ENCODE measurements at places on chromosomes 5 and 9.

GRCh38 chr9:115164511-115164974, 46.6 kb upstream of the TNC start:
- no peak for DNase-seq

GRCh38 chr9:1913631-1914330, 101.4 kb upstream of the SMARCA2 start:
- no peak for DNase-seq

DNA sequence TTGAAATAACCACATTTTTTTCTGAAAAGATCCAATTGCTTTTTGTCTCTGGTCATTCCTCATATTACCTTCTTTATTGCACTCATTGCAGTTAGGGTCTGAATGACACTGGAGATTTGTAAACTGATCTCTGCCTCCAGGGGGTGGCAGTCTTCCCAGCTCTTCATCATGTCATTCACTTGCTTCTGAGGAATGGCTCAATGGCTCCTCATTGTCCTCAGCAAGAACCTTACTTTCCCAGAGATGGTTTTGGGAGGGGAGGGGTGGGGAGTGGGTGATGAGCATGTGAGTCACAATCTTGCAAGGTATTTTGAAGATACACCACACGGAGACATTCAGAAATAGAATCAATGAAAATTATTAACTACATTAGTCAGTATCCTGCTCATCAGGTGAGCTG, 159.8 kb upstream of the GAS1 start:
- DNase-seq = no peak

DNA sequence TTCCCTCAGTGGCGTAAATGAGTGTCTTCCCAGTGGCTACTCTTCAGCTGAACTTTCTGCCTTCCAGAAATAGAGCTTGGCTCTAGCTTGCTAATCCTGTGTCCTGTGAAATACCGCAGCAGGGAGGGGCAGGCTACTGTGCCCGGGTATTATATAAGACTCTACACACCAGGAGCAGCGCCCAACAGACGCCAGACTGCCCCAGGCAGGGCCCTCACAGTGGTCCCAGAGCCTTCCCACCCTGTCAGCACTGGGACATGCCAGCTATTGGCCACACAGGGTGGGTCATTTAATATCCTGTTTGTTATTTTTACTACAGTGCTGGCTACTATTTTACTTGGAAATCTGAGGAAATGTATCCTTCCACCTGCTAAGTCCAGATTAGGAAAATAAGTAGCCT, 121.0 kb downstream of the FEM1C start:
- no peak for DNase-seq

GRCh38 chr9:127972236-127972871, 8.4 kb downstream of the EEIG1 start:
- no peak for DNase-seq

GRCh38 chr5:172173564-172174153, 14.4 kb downstream of the STK10 start:
- DNase-seq = no peak

DNA sequence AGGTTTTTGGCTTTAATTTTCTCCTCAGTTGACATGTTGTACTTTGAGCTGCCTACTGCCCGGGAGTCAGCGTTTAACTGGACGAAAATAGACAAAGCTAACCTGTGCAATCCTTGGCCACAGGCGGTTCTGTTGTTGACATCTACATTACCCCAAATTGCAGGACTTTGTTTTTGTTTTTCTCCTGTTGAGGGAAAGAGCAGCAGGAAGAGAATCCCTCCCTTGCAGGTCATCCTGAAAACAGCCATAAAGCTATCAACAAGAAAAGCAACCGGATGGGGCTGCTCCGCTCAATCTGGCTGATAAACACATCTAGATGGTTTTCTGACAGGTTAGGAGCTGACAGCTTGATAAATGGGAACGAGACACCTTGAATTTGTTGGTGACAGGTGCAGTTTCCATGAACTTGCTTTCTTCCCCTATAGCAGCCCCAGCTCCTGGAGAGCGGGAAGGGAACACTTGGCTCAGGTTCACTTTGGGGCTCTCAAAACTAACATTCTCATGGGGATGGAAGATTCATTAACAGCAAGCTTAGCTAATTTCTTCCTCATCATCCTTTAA, 331.5 kb downstream of the SLIT3 start:
- no peak for DNase-seq

DNA sequence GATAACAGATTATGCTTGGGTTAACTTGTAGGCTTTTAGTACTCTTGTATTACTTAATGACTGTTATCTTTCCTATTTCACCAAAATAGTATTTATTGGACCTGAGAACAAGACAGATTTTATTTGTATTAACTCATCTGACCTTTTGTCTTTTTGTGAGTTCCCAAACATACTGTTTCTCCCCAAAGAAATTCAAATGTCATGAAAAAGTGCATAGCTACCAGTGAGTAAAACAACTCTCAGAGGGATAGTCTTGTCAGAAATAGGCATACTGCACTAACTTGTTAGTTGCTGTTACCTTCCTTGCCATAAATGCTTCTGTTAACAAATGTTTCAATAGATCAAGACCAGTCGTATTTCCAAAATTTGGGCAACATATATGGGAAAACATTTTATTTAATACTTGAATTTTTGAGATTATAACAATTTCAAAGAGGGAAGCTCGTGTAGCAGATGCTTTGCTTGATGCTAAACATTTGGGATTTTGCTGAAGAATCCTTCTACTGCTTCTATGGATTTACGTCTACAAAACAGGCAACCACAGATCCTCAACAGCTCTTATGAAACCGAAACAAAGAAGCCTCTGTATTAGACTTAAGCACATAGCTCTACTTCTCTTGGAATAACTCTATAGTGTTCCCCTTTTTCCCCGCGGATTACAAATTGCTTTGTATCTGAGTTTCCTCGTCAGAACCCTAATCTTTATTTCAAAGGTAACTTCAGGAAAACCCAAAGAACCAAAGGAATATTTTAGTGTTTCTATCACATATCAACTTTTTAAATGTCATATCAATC, 248.8 kb downstream of the MCTP1 start:
- no peak for DNase-seq

DNA sequence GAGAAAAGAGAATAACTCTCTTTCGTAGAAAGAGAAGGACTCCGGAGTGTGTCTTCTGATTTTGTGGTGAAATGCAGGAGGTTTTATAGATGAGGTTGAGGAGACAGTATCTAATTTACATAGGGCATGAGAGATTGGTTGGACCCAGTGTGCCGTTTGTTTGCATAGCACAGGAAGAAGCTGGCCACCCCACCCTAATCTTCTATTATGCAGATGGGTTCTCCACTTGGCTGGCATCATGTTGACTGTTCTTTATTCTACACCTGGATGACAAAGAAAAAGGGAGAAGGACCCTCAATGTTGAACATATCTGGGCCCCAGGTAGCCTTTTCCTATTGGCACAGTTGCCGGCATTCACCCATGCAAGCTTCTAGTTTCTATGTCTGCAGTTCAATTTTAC, 23.2 kb upstream of the MINAR2 start:
- no peak for DNase-seq

- DNase-seq = peak; percentile 70
Observed at GRCh38 chr9:127589955-127590370, 22.1 kb upstream of the STXBP1 start.

GRCh38 chr5:55344392-55344992, 36.7 kb downstream of the MTREX start:
- peak; percentile 52 for DNase-seq

DNA sequence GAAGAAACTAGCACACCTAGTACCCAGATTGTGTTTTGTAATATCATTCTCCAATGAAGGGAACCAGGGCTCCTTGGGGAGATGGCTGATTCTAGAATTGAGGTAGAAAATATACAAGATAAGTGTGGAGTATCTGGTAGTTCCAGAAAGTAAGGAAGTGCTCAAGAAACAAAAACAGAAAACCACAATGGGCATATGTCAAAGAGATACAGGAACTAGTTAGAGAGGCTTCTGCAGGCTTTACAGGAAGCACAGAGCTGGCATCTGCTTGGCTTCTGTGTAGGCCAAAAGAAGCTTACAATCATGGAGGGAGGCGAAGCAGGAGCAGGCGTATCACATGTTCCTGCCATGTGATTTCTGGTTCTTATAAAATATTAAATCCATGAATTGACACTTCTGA, 105.7 kb upstream of the TMEM161B start:
- no peak for DNase-seq

DNA sequence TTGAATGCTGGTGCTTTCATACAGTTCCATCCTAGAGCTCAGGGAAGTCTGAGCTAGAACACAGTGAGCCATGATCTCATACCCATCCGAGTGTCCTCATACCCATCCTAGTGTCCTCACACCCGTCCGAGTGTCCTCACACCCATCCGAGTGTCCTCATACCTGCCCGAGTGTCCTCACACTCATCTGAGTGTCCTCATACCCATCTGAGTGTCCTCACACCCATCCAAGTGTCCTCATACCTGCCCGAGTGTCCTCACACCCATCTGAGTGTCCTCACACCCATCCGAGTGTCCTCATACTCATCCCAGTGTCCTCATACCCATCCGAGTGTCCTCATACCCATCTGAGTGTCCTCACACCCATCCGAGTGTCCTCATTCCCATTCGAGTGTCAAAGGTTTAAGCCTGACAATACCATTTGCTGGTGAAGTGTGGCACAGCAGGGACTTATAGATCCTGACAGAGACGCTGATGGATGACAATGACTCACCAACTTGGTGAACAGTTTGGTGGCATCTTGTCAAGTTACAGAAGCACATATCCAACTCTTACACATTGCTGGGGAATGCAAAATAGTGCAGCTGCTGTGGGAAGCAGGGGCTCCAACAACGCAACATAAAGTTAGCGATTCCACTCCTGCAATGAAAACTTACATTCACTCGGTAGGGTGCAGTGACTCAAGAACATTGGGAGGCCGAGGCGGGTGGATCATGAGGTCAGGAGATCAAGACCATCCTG, 77.0 kb upstream of the COL5A1 start:
- no peak for DNase-seq

DNA sequence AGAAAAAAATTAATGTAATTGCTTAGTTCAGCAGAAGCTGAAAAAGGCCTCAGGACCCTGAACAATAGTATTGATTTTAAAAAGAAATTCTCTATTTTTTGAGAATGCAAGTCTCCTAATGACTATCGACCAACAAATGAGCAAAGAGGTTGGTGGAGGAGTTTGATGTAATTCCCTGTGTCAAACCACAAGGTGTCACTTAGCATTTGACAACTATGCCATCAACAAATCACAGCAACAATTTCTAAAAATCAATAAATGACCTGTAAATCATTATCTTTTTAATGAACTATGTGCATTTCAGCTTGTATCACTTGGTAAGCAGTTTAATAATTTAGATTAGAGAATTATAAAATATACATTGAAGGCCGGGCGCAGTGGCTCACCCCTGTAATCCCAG, 133.7 kb downstream of the PRELID2 start:
- DNase-seq = no peak

- DNase-seq = no peak
Observed at GRCh38 chr9:138105123-138105415, 227.5 kb downstream of the CACNA1B start.
